HS-27A (cell line): ENCODE measurements at places on chromosomes 4 and X.

GRCh38 chr4:28075401-28075956, 1214.8 kb downstream of the STIM2 start:
- no peak for DNase-seq

DNA sequence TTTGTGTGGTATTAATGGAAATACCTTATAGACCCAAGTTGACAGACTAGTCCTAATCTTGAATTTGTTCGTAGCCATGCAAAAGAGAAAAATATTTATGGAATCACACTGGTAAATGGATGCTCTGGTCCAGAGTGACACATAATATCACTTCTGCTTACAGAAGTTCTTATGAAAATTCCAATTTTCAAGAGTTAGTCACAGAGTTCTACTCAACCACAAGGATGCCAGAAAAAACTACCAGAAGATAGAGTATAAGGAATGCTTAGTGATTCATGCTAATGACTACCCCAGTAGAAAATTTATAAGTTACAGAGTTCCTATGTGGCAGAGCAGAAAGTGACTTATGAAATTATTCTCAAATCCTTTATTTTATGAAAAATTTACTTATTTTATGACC, 1384.8 kb downstream of the FAM133A start:
- DNase-seq = no peak

- peak; percentile 62 for DNase-seq
These were observed 122.4 kb upstream of the ETNPPL start for GRCh38 chr4:108885211-108885610.

DNA sequence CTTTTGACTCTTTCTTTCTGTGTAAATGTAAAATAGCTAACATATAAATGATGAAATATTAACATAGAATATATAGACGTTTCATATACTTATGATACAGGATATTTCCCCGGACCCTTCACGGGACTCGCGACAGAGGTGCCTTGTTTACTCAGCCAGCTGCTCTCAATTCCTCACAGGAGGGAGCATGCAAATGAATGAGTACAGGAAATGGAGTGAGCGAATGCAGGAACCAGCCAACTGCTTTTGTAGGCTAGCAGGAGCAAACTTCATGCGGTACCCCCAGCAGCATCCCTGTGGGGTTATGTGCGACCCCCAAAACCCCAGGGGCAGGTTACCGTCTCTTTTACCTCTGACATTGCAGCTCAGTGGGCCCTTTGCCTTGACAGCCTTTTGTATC, 110.3 kb upstream of the PDHA2 start:
- no peak for DNase-seq

DNA sequence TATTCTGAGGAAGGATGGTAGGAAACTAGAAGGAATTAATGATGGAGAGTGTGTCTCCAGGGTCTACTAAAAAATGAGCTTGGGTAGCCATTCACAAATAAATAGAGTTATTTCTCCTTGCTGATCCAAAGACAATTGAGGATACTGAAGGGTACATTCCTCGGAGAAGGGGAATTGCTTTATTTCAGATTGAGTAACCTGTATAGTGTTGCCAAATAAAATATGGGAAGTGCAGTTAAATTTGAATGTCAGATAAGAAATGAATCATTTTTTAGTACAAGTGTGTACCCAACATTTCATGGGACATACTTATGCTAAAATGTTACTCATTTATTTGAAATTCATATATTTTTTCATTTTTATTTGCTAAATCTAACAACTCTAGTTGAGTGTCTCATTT, 16.0 kb upstream of the VSIG1 start:
- no peak for DNase-seq

- DNase-seq = no peak
These were observed 133.9 kb upstream of the ADAMTS3 start for GRCh38 chr4:72702948-72703347.

GRCh38 chr4:123449362-123449761, 52.8 kb downstream of the SPRY1 start:
- DNase-seq = no peak

GRCh38 chrX:41116948-41117347, 31.7 kb downstream of the USP9X start:
- no peak for DNase-seq

GRCh38 chrX:88883200-88883599, 136.2 kb downstream of the CPXCR1 start:
- no peak for DNase-seq

DNA sequence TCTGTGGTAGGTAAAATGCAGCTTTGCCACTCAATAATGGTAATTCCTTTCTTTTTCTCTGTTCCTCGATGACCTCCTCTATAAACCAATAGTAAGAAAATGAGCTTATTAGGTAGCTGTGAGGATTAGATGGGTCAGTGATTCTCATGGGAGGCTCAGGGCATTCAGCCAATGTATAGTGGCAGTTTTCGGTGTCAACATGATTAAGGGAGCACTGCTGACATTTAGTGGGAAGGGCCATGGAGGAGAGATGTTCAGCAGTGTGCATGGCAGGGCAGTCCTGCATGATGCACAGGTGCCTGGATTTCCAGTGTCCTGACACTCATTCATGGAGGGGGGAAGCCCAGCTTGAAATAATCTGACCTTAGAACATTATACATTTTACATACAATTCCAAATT, 232.8 kb downstream of the PDGFC start:
- DNase-seq = no peak

- no peak for DNase-seq
These were observed 1954.8 kb downstream of the ARAP2 start for GRCh38 chr4:34289489-34289888.

GRCh38 chr4:107577743-107578142, 142.3 kb downstream of the PAPSS1 start:
- no peak for DNase-seq

DNA sequence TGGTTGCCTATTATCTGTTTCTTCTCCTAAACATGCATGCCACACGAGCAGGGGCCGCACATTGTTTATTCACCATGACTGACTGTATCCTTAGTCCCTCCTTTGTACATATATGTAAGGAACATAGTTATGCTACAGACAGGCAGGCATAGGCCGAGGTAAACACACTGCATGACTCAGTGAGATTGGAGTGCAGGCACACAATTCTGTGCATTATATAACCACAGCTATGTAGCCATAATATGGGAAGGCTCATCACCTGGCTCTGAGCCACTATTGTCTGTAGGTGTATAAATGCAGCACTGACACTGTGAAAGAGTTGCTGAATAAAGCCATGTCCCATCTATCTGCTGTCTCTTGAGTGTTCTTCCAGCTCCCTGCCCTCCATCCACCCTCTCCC, 431.6 kb downstream of the IDS start:
- no peak for DNase-seq

DNA sequence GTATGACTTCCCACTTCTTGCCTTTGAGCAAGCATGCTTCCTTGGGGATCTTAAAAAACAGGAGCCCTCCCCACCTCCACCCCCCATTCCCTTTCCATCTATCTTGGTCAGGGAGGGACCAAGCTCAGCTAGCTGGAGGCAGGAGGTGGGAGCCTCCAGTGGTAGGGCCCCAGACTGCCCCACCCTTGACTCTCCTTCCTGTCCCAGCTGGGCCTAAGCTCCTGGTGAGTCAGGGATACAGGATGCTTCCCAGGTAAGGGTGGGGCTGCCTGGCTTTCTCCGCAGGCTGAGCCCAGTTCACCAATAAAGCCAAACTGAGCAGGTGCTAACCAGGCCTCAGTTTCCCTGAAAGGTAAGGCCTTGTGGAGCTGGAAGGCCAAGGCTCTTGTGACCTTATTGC, 15.2 kb downstream of the EFNB1 start:
- no peak for DNase-seq

- DNase-seq = no peak
These were observed 236.6 kb downstream of the TMA16 start for GRCh38 chr4:163731071-163731470.

GRCh38 chrX:136130931-136131833, 16.2 kb upstream of the FHL1 start:
- peak; percentile 61 for DNase-seq

DNA sequence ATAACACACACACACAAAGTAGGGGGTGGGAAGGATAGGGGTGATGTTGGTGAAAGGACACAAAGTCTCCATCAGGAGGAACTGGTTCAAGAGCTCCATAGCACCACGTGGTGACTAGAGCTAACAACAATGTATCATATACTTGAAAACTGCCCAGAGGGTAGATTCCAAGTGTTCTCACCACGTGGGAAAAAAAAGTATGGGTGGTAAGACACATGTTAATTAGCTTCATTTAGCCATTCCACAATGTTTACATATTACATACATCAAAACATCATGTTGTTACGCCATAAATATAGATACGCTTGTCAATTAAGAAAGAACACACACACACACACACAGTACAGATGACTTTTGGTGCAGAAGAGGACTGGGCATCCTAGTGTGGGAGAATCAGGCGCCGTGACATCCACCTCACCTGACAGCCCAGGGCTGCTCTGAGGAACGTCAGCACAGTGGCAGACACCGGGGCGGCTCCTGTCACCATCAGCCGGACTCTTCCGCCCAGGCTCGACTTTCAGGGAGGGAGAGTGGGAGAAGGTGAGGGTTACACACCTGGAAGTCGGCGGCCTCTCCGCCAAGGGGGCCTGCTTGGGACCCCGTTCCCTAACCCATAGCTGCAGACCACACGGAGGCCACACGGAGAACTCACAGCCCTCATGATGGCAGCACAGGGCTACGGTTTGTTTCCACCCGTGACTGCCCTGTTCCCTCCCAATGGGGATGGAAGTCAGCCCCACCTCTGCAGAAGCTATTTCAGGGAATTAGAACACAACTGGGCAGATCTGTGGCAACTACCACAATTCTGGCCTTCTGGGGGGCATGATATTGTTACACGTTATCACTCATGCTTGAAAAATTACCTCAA, 31.8 kb upstream of the CENPU start:
- DNase-seq = no peak

GRCh38 chrX:70264784-70265183, 3.4 kb upstream of the ARR3 start:
- no peak for DNase-seq

DNA sequence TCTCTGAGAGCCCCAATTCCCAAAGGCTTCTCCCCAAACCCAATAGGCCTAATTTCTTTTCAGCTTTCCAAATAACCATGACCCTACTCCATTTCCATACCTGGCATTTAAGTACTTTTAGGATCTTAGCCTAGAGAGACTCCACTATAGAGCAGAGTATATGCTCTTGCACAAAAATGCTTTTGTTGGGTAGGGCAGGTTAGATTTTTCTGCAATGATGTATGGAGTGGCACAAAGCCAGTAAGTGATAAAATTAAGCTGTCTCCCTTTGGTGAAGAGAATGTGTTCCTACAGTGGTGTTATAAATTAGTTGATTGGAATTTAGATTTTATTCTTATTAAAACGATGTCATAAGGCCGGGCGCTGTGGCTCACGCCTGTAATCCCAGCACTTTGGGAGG, 124.9 kb downstream of the INPP4B start:
- DNase-seq = peak; percentile 48

- DNase-seq = no peak
These were observed 591 bp downstream of the PRPS1 start for GRCh38 chrX:107628662-107629539.

DNA sequence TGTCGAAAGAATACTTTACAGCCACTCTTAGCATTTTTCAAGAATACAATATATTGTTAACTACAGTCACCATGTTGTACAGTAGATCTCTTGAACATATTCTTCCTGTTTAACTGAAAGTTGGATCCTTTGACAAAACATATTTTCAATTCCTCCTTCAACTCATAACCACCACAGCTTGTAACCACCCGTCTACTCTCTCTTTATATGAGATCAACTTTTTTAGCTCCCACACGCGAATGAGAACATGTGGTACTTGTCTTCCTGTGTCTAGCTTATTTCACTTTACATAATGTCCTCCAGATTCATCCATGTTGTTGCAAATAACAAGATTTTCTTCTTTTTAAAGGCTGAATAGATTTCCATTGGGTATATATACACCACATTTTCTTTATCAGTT, 338.3 kb upstream of the IGFBP7 start:
- DNase-seq = no peak

GRCh38 chrX:12949927-12950656, 24.8 kb upstream of the TMSB4X start:
- DNase-seq = no peak

GRCh38 chr4:8097141-8097541, 61.5 kb downstream of the ABLIM2 start:
- no peak for DNase-seq

DNA sequence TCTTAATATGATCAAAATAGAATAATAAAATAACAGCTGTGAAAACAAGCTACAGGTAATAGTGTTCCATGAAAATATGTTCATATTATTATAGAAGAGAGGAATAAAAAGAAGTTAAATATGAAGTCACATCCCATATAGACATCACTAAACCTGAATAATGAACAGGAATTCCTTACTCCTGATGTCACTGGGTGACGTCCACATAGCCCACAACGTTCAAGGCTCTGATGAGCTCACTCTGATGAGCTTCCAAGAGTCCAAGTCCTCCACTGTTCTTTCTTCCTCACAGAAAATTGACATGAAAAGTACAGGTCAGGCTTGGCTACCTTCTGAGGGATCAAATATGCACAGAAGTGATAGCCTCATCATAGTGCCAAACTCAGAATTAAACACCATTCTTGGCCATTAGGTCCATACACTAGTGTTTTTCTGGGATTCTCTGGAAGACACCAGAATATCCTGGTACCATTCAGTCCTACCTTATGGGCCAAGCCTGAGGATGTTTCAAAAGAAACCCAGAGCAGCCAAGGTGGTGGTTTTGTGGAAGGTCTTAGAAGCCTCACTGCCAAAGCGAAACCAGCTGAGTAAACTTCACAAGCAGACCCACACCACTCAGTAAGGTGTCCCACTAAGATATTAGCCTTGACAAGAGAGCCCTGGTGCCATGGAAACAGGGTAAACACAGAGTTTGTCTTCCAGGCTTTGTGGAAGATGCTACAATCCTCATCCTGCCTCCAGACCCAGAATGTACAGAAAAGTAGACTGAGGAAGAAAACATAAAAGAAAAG, 138.4 kb upstream of the HHIP start:
- peak; percentile 9 for DNase-seq

DNA sequence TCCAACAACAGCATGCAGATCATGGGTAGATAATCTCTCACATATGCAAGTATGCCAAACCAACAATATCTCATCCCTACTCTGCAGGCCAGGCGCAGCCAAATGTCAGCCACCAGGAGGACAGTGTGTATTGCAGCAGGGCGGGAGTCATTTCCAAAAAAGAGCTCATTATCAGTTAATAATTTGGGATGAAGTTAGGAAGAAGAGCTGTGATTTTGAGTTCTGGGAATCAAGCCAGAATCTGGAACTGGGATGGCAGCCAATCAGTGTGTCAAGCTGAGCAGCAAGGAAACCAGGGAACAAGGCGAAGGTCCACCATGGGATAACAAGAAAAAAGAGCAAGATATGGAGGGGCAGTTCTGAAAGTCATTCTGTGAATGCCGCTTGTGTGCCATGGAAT, 88.2 kb upstream of the CAMK2D start:
- DNase-seq = no peak

GRCh38 chr4:98653890-98654867, 4.2 kb downstream of the TSPAN5 start:
- DNase-seq = peak; percentile 59
